ENCODE measurements at places on chromosomes 4 and X.

DNA sequence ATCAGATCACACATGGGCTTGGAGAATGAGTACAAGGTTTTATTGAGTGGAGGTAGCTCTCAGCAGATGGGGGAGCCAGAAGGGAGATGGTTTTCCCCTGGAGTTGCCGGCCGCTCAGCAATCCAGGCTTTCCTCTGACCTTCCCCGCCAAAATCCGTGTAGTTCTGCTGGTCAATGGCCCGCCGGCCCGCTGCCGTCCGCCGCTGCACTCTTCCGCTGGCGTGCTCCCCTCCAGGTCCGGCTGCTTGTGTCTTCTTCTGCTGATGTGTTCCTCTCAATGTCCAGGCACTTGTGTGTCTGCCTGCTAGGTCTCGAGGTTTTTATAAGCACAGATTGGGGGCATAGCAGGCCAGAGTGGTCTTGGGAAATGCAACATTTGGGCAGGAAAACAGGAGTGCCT is 14.4 kb upstream of the MXRA5 start:
- no peak for DNase-seq

GRCh38 chr4:152045807-152046571 is 285.2 kb upstream of the GATB start:
- DNase-seq: no peak

- DNase-seq: no peak
Measured at GRCh38 chrX:12011075-12011474, 127.2 kb upstream of the FRMPD4 start.

- no peak for DNase-seq
Measured at GRCh38 chr4:23838607-23839006, 51.2 kb downstream of the PPARGC1A start.

- no peak for DNase-seq
Measured at GRCh38 chr4:58477950-58478349, 1367.8 kb upstream of the IGFBP7 start.

DNA sequence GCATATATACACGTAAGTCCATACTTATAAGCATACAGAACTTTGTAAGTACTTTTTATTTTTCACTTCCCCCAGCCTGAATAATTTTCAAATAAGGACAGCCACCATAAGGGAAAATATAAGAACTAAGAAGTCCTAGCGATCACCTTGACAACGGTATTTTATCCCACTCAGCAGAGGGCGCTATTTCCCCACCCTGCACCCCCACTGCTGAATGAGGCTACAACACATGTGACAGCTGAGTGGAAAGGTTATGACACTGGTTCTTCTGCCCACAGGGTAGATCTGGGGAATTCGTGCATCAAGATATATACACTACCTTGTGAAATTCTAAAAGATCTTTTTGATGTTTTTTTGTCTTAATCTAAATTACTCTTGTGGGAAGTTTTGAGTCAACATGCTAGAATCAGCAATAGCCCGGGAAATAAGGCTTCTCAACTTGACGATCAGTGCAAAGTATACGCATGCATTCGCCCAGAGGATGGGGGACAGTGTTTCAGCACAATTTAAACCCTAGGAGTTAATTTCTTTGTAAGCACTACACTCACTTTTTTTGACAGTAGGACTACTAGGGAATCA is 151.5 kb downstream of the CORIN start:
- DNase-seq: peak; percentile 40

- DNase-seq: no peak
Measured at GRCh38 chr4:152690706-152691651, 11.2 kb upstream of the TMEM154 start.

GRCh38 chr4:7213807-7214206 is 21.5 kb downstream of the SORCS2 start:
- DNase-seq: no peak

GRCh38 chr4:48831532-48832030 is 693 bp downstream of the OCIAD1 start:
- no peak for DNase-seq

GRCh38 chrX:97898798-97899197 is 1015.1 kb downstream of the RPA4 start:
- no peak for DNase-seq

GRCh38 chrX:15512401-15512965 is 11.9 kb downstream of the BMX start:
- no peak for DNase-seq

GRCh38 chr4:159483782-159484741 is 381.2 kb downstream of the RAPGEF2 start:
- DNase-seq: no peak

- DNase-seq: no peak
Measured at GRCh38 chrX:15570145-15570544, 30.6 kb downstream of the ACE2 start.

- DNase-seq: no peak
Measured at GRCh38 chr4:25743971-25744370, 88.3 kb downstream of the SLC34A2 start.

DNA sequence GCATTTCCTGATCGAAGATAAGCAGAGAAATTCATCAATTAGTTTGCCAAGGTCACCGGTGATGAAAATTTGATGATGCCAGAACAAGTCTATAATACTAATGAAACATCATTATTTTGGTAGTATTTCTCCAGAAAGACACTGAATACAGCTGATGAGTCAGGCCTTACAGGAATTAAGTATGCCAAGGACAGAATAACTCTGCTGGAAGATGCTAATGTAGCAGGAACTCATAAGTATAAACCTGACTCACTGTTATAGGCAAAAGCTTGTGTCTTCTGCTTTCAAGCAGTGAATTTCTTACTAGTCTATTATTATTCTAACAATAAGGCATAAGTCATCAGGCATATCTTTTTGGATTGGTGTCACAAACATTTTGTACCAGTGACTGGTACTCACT is 1825.1 kb upstream of the IGFBP7 start:
- DNase-seq: no peak

DNA sequence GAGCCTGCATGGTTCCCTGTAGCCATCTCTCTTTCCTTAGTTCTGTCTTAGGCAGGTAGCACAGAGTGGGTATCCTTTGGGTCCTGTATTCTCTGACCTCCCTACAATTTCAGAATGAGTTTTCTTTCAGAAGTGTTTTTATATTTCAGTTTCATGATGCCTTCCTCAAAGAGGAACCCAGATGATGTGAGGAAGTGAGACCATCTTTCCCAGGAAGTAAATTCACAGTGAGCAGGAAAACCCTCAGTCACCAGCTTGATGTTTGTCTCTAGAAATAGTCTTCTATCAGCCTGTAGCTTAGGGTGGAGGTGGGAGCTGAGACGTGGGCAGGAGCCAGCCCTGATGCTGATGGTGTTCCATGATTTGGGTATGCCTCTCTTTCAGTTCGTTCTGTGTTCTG is 16.9 kb downstream of the PLAC1 start:
- no peak for DNase-seq

GRCh38 chrX:129529685-129530281 is 6.5 kb upstream of the SMARCA1 start:
- DNase-seq: no peak

DNA sequence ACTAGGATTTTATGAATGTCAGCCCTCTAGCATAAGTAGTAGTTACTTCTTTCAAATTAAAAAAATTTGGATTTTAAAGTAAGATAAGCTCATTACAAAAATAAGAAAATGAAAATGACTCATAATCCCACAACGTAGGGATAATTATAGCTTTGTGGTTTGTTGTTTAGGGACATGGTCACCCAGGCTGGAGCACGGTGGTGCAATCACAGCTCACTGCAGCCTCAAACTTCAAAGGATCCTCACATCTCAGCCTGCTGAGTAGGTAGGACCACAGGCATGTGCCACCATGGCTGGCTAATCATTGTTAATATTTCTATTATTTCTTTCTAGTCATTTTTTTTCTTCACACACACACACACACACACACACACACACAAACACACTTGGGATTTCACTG is 57.6 kb downstream of the PLAC1 start:
- DNase-seq: no peak

GRCh38 chrX:40780951-40781350 is 45.6 kb upstream of the MED14 start:
- no peak for DNase-seq

DNA sequence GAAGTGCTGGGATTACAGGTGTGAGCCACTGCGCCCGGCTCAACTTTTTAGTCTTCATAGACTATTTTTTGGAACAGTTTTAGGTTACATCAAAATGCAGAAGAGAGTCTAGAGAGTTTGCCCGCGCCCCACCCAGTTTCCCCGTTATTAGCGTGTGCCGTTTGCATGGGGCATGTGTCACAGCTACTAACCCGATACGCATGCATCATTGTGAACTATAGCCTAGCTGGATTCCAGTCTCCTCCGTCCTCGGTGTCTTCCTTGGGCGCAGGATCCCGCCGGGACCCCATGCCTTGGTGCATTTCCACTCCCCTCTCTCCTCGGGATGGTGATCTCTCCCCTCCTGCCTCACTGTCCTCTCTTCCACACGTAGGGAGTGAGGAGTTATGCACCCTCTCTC is 85.5 kb upstream of the ADRA2C start:
- no peak for DNase-seq

DNA sequence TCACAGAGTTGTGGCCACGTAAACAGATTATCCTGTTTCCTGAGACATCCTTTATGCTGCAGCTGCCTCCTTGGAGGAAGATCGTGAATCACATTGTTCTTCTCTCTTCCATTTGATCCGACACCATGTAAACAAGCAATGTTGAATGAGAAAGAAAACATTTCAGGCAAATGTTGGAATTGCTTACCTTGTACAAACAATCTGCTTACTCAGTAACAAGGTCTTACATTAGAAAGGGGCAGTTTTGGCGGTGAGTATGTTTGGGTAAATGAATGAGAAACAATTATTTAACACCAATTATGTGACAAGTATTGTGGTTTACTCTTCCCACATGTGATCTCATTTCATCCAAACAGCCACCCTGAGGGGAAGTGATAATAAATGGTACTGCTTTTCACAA is 637.8 kb downstream of the RAB28 start:
- no peak for DNase-seq

DNA sequence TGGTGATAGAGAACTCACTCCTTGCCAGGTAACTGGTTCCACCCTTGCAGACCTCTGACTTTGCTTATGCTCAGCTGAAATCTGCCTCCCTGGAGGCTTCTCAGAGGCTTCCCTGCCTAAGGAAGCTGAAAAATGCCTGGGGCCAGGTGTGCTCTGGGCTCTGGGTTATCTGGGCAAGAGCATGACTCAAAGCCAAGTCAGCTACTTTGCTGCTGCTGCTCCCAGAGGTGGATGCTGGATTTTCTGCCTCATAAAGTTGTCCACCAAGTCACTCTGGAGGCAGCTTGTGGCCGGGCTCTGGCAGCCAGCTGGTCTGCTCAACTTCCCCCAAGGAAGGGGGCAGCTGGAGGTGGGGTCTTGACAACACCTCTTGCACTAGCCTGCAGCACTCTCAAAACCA is 132.7 kb downstream of the PJA1 start:
- no peak for DNase-seq

GRCh38 chrX:66728818-66729271 is 90.0 kb upstream of the EDA2R start:
- peak; percentile 19 for DNase-seq

DNA sequence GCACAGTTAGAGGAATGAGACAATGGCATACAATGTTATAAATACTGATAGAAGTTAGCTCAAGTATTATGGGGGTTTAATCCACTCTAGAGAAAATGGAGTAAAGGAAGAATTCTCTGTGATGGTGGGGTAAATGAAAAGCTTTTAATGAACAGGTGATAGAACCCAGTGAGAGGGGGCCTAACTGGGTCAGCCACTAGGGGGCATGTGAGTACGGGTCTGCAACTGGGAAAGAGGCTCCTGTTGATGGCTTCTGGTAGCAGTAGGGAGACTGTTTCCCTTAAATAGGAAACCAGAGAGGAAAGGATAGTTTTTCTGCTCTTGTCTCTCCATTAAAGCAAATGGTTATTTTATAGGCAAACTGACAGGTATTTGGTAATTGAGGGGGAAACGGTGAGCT is 132.8 kb upstream of the GPR101 start:
- DNase-seq: no peak

DNA sequence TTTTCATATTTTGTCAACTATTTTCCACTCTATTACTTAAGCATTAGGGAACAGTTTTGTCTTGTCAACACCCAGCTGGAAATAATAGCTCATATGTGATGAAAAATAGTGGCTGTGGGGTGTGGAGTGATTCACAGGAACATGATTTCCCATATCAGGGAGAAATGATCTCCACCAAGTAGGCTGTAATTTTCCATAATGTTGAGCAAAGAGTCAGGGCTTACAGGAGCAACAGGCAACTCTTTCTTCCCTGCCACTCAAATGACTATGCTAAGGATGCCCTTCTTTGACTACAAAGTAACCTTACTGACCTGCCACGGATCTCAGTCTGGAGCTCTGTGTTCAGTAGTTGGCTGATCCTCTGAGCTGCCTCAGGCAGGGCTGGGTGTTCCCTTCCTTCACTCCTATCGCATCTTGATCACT is 90.0 kb upstream of the GATB start:
- no peak for DNase-seq

- peak; percentile 7 for DNase-seq
Measured at GRCh38 chr4:127782025-127782274, 172 bp upstream of the HSPA4L start.

GRCh38 chr4:74037076-74037955 is 1.2 kb downstream of the CXCL3 start:
- no peak for DNase-seq

GRCh38 chrX:108601276-108601675 is 135.1 kb downstream of the IRS4 start:
- no peak for DNase-seq

DNA sequence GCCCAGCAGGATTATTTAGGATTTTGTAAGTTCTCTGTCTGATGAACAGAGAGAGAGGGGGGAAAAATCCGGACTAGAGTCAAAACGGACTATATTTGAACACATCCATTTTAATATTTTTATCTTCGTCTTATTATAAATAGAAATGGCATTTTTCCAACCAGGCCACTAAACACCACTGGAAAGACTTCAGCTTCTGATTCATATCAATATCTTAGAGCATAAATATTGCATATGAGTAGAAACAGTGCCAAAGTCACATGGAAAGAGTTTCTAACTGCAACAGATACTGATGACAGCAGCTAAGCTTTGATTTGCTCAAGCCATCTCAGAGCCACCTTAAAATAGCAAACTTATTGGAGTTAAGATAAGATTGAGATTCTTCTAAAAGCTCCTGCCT is 456 bp downstream of the PPARGC1A start:
- DNase-seq: no peak

DNA sequence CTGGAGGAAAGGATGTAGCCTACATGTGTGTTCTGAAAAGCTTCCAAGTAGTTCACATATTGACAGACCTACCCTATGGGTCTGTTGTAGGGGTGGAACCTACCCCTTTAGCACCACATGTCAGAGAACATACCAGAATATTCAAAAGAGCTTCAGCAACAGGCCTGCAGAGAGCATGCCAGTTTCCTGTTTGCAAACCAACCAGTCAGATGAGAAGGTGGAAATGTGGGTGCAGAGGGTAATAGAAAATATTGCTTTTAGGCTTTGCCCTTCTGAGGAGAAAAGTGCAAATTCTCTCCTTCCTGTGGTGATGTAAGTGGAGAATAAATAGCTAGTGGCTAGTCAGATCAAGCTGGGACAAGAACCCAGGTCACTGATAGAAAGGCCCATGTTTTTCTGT is 16.4 kb downstream of the INTS6L start:
- DNase-seq: no peak

- no peak for DNase-seq
Measured at GRCh38 chr4:1812720-1813119, 19.6 kb downstream of the FGFR3 start.

- no peak for DNase-seq
Measured at GRCh38 chr4:15020502-15021286, 18.4 kb downstream of the CPEB2 start.
